ENCODE measurements at places on chromosomes 1 and 21.
A peak's percentile ranks its signal among the peaks of the same experiment; 100 is the strongest.

GRCh38 chr1:232274999-232275710 lies 354.8 kb downstream of the SIPA1L2 start:
- DNase-seq, result no peak

DNA sequence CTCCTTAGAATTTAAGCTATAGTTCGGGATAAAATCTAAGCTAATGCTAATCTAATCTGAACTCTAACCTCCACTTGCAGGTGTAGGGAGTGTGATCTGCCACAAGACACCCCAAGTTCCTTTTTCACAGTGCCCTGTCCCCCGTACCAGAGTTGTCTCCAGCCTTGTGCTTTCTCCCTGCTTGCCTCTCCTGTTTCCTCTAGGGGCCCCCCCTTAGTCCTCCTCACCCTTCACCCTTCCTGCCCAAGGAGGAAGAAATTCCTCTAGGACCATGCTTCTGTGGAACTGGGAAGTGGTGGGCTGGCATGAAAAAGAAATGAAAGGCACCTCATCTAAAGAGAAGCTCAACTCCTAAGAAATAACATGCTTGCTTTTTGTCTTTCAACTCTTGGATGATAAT lies 50.2 kb upstream of the BCL9 start:
- no peak for DNase-seq

DNA sequence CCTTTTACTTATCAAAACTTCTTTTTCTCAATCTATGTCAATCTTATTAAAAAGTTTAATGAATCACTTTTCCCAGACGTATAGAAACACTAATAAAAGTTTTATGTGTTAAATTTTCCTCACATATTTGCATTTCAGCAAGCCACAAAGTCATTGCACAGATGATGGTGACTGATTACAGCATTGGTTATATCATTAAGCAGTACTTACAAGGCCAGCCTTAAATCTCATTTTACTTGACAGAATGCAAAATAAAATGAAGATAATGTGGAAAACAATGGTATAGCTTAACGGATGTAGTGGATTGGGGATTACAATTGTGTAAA lies 39.5 kb downstream of the TMEM200B start:
- no peak for DNase-seq

DNA sequence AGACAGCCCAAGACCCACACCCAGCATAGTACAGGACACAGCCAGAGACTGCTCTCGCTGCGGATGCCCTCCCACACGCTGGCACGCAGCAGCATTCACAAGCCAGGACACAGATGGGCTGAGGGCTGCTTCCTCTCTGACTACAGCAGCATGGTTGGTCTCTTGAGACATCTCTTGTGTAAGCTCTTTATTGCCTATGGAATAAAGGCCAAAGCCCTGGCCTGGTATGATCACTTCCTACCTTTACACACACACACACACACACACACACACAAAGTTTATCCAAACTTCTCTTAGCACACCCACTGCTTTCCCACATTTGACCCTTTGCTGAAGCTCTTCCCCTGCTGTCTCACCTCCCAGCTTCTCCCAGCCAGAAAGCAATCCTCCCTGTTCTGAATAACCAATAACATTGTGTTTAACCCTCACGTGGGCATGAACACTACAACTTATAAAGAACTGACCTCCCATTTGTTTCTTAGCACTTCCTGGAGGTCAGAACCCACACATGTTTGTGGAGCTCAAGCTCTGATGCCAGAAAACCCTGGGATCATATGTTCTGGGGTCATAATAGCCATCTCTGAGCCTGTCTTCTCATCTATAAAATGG lies 1.2 kb upstream of the LUZP1 start:
- DNase-seq, result peak; percentile 22

DNA sequence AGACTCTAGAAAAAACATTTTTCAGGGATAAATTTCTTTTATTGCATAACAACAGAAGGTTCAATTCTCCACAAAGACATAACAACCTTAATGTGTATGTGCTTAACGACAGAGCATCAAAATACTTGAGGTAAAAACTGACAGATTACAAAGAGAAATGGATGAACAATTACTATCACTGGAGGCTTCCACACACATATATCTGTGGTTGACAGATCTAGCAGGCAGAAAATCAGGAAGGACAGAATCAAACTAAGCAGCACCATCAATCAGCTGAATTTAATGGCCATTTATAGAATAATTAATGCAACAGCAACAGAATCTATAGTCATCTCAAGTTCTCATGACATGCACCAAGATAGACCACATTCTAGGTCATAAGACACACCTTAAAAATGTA lies 306.0 kb upstream of the GREM2 start:
- no peak for DNase-seq

GRCh38 chr1:107548276-107548675 lies 407.4 kb downstream of the NTNG1 start:
- DNase-seq, result no peak

DNA sequence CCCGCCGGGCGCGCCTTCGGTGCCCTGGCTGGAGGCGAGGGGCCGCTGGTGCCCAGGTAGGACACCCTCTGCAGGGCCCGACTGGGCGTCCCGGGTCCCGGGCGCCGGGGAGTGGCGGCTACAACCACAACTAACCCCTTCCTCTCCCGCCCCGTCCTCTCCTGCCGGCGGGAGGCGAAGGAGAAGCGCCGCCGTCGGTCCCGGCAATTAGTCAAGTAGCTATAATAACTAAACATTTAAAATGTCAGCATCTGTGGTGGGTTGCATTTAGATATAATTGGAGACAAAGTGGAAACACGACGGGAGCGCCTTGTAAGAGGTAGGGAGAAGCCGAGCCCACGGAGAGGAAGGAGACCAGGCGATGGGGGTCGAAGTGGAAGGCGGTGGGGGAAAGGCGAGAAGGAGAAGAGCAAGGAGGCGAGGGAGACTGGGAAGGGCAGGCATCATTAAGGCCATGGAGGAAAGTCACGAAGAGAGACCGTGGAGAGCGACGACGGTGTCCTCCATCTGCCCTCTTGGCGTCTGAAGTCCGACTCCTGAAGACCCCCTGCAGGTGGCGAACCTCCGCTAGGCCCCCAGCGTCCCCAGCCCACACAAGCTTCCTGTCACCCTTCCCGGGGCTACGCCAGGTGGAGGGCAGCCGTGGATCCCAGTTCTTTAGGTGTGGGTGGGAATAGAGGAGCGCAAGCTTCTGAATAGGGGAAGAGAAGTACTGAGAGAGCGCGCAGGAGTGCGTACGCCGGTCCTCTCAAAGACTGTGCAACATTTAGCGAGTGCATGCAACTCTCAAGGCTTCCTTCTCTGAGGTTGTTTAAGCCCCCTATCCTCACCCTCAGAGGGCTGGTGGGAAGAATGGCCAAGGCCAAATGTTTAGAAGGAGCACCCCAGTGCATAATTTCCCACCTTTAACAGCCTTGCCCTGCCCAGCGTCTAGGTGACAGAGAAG lies 1.6 kb downstream of the CNIH3 start:
- no peak for DNase-seq

GRCh38 chr21:44910229-44911067 lies 10.3 kb downstream of the ITGB2 start:
- no peak for DNase-seq

GRCh38 chr1:5596651-5597050 lies 395.6 kb downstream of the NPHP4 start:
- no peak for DNase-seq

DNA sequence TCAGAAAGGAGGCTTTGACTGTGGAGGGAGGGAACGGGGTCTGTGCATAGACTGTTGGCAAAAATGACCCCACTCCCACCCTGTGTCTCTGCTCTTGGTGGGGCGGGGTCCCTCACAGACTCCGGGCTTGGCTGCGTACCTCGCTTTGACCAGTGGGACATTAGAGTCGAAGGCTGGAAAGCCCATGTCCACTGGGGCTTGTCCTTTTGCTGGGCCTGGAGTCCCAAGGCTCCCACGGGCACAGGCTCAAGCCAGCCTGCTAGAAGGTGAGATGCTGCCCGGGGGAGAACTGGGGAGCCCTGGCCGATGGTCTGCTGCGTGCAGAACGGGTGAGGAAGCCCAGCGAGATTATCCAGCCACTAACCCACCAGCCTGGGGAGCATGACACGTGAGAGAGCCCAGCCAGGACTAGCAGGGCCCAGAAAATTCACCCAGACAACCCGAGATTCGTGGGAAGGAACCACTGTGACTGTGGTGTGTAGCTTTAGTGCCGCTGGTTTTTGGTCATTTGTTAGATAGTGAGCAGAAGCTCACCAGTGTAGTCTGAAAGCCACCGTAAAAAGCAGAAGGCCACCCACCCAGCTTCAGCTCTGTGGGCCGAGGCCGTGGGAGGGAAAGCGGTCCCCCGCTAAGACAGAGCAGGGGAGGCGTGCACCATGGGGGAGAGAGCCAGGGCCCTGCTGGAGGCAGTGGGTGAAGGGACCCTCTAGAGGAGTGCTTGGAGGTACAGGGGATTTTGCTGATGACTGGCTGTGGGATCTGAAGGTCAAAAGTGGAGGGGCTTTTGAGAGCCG lies 78.3 kb upstream of the C1orf174 start:
- DNase-seq, result no peak

- DNase-seq, result no peak
These were observed 53.5 kb downstream of the FAAP20 start for GRCh38 chr1:2141025-2141424.

- DNase-seq, result no peak
These were observed 56.3 kb upstream of the CNN3 start for GRCh38 chr1:94983171-94983739.

DNA sequence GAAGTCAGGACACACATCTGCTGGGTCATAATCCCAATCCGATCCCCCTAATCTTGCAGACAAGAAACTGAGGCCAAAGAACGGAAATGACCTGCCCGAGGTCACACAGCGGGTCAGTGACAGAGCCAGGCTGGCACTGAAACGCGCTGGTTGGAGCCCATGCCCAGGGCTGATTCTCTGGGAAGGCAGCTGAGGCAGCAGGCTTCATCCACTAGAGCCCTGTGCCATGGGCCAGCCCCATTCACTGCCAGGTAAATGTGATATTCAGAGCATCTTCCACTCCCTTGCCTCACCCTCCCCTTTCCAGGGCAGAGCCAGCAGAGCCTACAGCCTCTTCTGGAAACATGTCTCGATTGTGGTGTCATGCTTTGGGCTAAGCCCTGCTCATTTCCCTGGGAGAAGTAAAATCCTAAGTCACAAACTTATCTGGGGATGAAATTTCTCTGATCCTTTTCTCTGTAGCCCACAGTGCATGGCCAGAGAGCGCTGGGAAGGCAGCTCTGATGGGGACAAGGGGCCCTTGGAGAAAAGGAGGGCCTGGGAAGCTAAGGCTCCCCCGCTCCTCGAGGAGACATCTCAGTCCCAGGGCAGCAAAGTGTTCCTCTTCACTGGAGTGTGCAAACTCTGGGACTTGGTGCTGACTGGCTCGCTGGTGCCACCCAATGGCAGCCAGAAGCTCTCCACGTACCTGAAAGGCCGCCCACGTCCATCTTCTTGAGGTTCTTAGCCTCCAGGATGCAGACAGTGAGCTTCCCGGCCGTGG lies 110.4 kb downstream of the SYT2 start:
- no peak for DNase-seq

DNA sequence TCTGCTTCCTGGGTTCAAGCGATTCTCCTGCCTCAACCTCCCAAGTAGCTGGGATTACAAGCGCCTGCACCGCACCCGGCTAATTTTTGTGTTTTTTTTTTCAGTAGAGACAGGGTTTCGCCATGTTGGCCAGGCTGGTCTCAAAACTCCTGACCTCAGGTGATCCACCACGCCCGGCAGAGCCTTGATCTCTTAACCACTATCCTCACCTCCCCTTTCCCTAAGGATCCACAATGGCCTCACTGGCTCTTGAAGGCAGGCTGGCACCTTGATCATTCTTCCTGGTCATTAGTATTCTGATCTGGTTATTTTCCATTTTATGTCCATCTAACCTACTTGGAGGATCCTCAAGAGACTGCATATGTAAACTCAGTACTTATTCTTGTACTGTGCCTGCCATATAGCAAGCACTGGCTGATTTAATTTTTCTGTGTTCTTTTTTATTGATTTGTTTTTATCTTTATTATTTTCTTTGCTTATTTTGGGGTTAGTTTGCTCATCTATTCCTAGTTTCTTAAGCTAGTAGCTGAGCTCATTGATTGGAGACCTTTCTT lies 6.3 kb downstream of the RCC1 start:
- no peak for DNase-seq

DNA sequence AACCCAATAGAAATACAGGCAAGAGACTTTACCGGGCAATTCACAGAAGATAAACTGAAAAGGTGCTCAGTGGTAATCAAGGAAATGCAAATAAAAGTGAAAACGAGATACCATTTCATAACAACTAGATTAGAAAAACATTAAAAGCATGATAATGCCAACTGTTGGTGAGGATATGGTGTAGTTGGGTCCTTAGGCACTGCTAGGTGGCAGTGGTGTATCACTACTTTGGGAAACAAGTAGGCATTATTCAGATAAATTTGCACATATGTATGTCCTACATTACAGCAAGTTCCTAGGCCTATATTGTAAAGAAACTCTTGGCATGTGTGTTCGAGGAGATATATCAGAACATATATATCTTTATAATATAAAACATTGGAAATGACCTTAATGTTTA lies 31.0 kb downstream of the AZIN2 start:
- DNase-seq, result no peak

DNA sequence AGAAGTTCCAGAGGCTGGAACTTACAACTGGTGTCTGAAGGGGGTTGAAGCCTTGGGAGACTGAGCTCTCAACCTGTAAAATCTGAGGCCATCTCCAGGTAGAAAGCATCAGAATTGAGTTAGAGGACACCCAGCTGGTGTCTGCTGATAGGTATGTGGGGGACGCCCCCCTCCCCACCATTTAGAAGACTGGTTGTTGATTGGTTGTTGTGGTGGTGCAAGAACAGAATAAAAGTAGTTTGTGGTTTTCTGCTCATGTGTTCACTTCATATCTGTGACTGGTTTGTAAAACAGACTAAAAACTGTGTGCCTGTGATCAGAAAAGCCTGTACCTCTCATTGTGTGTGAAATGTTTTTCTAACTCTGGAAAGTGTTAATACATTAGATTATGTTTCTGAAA lies 33.2 kb upstream of the PDE4B start:
- no peak for DNase-seq

- no peak for DNase-seq
These were observed 3.9 kb upstream of the PRKCZ start for GRCh38 chr1:2046174-2046917.

GRCh38 chr1:61480273-61480935 lies 244.5 kb downstream of the TM2D1 start:
- no peak for DNase-seq

GRCh38 chr21:35023396-35024070 lies 25.6 kb downstream of the RUNX1 start:
- DNase-seq, result no peak

DNA sequence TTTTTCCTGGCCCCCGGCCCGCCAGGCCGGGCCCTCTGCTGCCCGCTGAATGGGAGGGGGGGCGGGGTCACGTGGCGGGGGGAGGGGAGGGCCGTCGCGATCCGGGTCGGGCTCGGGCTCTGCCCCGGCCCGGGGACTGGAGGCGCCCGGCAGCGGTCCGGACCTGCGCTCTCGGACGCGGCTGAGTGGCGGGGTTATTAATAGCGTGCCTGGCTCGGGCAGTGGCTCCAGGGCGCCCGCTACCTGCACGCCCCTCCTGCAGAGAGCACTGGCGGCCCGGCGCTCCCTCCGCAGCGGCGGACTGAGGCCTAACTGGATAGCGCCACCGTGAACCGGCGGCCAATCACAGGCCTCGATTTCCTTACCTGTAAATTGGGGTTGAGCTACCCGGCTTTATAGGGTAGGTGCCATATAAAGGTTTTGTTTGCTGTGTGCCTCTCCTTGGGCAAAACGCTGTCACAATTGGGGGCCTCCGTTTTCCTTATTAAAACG lies 28.1 kb downstream of the AHDC1 start:
- DNase-seq, result peak; percentile 43

- DNase-seq, result no peak
These were observed 49.2 kb downstream of the UMODL1 start for GRCh38 chr21:42120101-42120902.

All from C1 segment of cervical spinal cord (tissue), 14 donors.